AG09319 (cell line): ENCODE measurements at places on chromosomes 6 and 20.

- no peak for DNase-seq
Measured at GRCh38 chr6:114936080-114936479, 593.3 kb upstream of the HS3ST5 start.

DNA sequence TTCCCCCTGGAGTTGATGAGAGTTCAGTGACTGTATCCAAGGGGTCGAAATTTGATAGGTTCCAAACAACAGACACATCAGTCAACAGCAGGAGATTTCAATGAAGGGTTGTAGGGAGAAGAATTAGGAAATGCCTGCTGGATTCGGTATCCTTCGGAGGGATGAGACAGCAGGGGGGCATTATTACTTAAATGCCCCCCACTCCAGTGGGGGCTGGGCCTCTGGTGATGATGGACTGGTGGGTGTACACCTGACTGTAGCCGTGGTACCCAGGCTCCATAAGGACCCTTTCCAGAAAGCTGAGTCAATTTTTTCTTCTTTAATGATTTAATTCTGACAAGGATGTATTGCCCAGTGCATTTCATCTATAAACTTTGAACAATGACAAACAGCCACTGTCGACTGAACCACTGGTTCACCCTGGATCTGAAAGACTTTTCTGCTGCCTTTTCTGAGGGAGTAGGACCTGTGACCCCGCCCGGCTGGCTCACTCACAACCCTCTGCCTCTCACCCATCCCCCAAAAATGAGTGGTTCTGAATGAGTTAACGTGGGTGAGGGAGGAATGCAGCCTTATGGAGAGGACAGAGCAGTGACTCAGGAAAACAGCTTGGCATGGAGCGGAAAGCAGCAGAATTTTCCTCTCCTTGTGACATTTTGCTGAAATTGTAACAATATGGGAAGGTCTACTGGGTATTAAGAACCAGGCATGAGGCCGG, 41.0 kb downstream of the ZMYND8 start:
- peak; percentile 78 for DNase-seq

DNA sequence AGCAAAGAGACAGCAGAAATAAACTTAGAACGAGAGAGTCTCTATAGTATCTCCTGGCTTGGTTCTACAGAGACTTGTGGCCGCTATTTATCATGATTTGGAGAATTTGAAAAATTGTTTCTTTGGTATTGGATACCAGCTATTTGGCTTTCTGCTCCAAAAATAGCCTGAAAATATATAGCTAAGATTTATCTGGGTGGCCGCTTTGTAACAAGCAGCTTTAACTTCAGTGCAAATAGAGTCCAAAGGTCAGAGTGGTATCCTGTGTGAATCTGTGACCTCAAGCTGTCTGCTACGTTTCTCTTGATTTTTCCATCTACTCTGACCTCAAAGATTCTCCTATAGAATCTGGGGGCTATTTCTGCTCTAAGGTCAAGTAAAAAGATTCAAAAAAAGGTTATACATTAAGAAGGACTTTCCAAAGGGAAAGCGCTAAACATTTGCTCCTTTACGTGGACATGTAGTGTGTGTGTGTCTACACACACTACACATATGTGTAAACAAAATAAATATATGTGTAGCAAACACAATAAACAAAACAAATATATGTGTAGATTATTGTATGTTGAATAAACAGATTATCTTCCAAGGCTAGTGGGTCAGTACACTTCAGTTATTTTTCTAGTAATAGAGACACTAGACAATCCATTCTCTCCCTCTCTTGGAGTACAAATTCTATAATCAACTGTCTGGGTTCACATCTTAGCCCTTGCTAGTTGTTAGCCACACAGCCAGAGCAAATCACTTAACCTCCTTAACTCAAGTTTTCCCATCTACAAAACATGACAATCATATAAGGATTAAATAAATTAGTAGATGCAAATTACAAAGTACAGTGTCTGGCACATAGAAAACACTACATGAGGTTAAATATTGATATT, 40.8 kb downstream of the CHD6 start:
- DNase-seq = no peak

DNA sequence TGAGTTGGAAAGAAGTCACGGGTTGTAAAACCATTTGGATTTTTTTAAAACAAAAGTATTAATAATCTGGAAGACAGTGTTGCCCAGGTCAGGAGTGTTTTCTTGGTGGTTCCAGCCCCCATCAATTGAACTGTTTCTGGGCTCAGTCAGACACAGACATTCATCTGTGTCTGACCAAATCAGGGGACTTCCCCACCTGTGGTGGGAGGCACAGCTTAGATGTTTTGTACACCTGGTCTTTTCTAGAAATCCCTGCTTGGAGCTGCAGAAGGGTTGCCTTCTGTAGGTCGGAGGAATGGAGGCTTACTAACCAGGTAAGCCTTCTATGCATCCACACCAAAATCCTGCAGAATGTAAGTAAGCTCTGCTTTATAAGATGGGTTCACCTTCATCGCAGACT, 63.6 kb downstream of the CDS2 start:
- no peak for DNase-seq

- no peak for DNase-seq
Measured at GRCh38 chr20:57713505-57713903, 3.7 kb upstream of the PMEPA1 start.

DNA sequence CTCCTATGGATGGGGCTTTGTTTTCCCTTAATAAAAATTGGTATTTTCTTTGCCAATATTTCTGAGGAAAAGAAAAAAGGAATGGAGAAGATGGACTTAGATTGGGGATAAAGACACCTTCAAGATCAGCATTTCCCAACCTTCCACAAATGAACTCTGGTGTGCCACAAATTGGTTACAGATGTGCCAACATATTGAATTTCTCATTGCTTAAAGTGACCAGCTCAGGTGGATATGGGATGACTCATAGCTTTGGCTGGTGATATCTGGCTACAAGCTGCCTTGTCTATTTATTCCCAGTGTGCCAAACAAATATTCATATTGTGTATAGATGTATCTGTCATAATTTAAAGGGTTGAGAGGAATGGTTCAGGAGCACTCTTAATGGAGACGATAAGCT, 32.5 kb downstream of the THEMIS start:
- no peak for DNase-seq

- peak; percentile 64 for DNase-seq
Measured at GRCh38 chr6:7617801-7618764, 28.1 kb downstream of the SNRNP48 start.

GRCh38 chr6:161417717-161418462, 144.0 kb upstream of the AGPAT4 start:
- DNase-seq = peak; percentile 30

DNA sequence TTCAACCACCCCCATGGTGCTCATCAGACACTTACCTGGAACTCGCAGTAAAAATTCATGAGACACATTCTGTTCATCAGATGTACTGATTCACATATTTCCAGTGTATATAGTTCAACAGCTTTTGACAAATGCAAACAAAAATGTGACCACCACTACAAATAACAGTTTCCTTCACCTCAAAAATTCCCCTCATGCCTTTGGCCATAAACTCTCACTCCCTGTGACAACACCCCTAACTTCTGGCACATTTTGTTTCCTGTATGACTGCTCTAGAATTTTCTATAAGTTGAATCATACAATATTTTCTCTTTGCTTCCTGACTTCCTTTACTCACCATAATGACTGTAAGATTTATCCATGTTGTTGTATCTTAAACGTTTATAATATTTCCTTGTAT, 63.7 kb downstream of the C6orf118 start:
- no peak for DNase-seq

GRCh38 chr6:79072640-79073181, 5.3 kb downstream of the PHIP start:
- DNase-seq = no peak

- no peak for DNase-seq
Measured at GRCh38 chr20:24733416-24733815, 215.7 kb upstream of the CST7 start.

GRCh38 chr20:53336892-53337291, 256.7 kb downstream of the ZNF217 start:
- DNase-seq = no peak

DNA sequence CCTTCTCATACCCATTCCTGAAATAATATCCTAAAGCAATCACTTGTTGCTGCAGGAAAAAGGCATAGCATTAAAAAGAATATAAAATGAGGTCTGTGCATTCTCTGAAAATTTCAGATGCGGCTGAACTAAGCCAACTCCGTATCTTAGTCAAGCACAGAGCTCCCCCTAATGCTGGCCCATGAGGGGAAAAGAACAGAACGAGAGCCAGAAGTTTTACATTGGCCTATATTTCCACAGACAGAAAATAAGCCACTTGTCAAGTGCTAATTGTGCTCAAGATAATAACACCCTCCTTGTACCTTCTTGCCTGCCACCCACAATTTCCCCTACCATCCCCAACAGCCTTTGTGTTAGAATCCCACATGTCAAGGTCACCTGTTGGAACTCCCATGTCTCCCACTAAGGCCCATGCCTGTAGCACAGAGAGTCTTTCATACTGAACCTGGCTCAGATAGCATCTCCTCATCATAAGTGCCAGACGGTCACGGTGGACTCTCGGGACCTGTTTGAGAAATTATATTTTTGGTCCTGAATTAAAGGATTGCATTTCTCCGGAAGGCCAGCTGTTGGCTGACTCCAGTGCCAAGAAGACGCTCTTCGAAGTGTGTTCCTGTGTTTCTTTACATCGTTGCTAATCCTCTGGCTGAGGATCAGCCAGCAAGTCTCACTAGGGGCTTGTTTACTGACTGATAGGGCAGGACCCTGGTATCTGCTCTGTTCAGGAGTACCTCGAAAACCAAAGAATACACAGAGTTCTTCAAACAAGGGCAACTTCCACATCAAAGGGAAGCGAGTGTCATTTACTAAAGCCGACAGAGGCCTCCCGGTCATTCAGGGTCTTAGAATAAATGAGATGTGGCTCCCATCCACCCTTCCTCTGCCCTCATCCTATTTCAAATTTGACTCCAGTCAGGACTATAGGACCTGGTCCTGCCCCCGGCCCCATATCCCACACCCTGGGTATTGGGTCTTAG, 183.4 kb upstream of the FBXL4 start:
- no peak for DNase-seq

DNA sequence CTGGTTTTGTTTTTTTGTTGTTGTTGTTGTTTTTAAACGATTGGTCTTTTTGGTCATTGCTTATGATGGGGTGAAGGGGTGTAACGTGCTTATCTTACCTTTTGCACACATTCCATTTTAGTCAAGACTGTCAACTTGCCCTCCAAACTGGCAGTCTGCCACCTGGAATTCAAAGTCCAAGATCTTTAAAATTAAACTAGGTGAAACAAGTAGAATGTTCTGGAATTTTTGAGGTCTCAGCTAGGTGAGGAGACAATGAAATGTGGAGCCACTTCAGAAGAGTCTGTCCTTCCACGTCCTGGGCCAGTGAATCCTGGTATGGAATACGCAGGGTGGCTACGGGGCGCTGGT, 344.6 kb downstream of the ZFAND3 start:
- DNase-seq = no peak

DNA sequence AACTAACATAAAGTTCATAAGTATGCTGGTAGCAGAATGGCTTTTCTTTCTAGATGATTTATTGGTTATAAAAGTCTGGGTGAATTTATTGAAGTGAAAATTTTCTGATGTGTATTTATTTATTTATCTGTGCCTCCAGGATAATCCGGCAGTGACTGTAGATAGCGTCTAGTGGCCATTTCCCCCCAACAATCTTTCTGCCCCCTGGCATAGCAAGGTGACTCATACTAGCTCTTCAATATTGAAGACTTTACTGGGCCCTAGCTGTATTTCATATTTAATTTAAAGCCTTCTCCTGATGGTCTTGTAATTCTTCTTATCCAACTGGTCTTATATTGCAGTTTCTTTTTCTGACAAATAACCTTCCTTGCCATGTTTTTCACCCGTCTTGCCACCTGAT, 154.1 kb upstream of the SGK1 start:
- no peak for DNase-seq

GRCh38 chr6:47180633-47181032, 129.1 kb downstream of the TNFRSF21 start:
- DNase-seq = no peak

DNA sequence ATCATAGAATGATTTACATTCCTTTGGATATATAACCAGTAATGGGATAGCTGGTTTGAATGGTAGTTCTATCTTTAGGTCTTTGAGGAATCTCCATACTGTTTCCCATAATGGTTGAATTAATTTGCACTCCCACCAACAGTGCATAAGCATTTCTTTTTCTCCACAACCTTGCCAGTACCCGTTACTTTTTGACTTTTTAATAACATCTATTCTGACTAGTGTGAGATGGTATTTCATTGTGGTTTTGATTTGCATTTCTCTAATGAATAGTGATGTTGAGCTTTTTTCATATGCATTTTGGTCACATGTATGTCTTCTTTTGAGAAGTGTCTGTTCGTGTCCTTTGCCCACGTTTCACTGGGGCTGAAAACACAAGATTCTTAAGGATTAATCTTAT, 107.3 kb downstream of the TINAG start:
- DNase-seq = no peak

- DNase-seq = peak; percentile 20
Measured at GRCh38 chr20:956330-956951, 40.3 kb upstream of the ANGPT4 start.

- peak; percentile 80 for DNase-seq
Measured at GRCh38 chr6:147170269-147170668, 33.9 kb upstream of the STXBP5 start.

DNA sequence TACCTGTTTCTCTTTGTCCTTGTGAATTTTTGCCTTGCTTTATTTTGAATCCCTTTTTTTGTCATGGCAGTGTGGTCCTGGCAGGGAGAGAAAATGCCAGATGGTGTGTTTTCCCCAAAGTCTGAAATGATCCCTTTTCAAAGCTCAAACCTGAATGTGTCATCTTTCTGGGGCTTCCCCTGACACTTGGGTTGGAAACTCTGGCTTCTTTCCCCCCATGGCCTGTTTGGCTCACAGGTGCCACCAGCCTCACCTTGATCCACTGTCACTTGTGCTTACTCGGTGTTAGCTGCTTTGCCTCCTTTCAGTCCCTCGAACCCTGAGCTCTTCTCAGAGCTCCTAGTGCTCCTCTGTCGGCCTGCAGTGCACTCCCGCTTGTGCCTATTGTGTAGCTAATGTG, 22.3 kb downstream of the MYBL2 start:
- no peak for DNase-seq

DNA sequence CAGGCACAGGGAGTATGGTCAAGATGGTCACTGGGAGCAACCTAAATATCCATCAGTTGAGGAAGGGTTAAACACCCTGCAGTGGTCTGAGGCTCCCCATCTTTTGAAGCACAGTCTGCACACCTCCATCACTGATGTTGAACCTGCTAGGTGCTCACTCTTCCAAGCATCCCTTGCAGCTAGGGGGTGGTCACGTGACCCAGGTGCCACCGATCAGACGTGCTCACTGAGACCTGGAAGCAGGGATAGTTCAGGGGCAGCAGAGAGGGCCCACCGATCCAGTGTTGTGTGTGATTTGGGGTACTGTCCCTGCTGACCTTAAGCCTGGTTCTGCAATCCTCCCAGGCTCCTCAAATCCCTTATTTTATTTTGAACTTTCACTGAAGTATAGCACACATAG, 134.6 kb downstream of the CEBPB start:
- no peak for DNase-seq
